ENCODE measurements at places on chromosomes 16 and 17.

DNA sequence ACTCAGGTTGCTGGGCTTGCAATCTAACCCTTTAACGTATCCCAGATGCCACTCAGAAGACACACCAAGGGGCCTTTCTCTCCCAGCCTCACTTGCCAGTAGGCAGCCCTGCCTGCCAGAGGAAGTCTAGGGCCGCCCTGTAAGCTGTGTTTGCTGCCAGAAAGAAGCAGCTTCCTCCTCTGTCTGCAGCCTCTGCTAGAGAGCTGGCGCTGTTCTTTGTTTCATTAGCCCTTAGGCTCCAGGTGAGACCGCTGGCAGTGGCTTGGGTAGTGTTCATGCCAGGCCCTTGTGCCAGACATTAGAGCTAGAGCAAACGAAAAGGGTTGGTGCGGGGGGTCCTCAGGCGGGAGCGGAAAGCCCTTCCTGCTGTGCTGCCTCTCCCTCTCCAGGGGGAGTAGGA is 8.9 kb downstream of the CTRL start:
- no peak for DNase-seq

GRCh38 chr16:83936581-83937165 is 16.4 kb upstream of the OSGIN1 start:
- no peak for DNase-seq

DNA sequence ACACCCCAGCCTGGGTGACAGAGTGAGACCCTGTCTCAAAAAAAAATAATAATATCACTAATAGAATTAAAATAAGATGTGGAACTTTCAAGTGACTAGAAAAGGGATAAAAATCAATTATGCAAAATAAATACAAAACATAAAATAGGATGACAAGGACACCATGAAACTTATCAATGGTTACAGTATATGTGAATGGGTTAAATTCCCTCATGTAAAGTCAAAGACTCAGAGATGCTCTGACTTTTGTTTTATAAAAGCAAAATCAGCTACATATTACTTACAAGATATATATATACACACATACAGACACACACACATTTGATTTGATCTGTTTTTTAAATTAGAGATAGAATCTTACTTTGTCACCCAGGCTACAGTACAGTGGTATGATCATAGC is 33.5 kb upstream of the SCNN1B start:
- DNase-seq = no peak

DNA sequence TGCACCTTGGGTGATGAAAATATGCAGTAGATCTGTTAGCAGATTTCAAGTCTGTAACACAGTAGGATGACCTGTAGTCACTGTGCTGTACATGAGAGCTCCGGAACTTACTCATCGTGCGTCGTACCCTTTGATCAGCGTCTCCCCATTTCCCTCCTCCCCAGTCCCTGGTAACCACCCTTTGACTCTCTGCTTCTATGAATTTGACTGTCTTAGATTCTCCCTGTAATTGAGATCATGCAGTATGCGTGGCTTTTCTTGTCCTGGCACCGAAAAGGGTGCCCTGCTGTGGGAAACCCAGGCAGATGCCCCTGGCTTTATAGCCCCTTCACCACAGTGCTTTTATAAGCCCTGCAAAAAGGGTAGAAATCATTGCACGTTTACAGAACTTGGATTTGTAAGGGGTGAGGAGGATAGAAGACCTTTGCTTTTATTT is 20.5 kb downstream of the CLEC16A start:
- DNase-seq = no peak

GRCh38 chr17:76397687-76398522 is 13.5 kb downstream of the SPHK1 start:
- peak; percentile 76 for DNase-seq

- no peak for DNase-seq
These were observed 40.2 kb downstream of the BCAS3 start for GRCh38 chr17:60717814-60718213.

DNA sequence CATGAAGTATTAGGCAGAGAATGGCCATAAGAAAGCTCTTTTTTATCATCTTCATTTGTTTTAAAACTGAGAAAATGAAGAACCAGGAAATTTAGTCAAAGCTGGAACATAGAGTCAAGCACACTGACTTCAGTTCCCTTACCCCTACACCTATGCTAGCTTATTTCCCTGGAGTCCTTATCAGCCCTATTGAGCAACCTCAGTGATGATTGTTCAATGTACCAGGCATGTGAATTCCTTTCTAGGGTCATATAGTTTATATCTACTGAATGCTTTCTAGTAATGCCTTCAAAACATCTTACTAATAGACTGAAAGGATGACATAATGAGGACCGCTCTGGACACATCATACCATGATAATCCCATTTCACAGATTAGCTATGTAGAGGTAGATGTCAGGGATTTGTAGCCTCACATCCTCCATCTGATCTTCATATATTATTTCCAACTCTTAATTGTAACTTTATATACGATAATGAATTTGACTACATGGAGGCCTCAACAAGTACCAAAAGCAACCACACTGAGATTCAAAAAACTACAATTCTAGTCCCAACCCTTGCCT is 460.4 kb upstream of the DYNLRB2 start:
- no peak for DNase-seq

DNA sequence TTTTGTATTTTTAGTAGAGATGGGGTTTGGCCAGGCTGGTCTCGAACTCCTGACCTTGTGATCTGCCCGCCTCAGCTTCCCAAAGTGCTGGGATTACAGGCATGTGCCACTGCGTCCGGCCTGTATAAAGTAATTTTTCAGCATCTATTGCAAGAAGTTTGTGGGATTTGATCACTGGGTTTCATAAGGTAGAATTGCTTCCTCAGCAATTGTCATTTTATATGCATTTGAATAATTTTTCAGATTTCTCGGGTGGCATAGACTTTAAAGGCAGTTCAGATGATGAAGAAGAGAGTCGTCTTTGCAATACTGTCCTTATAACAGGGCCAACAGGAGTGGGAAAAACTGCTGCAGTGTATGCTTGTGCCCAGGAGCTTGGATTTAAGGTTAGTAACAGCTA is 37.0 kb downstream of the TEFM start:
- DNase-seq = no peak

GRCh38 chr16:50365791-50366575 is 2.8 kb downstream of the BRD7 start:
- DNase-seq = no peak

GRCh38 chr17:31807846-31808245 is 51.2 kb downstream of the COPRS start:
- no peak for DNase-seq

GRCh38 chr17:77657839-77658238 is 300.7 kb upstream of the TNRC6C start:
- DNase-seq = no peak

- no peak for DNase-seq
These were observed 5.4 kb downstream of the SPATA2L start for GRCh38 chr16:89695875-89696669.

- no peak for DNase-seq
These were observed 23.6 kb downstream of the MILR1 start for GRCh38 chr17:64472564-64472963.

GRCh38 chr17:73096866-73097265 is 4.4 kb upstream of the SLC39A11 start:
- no peak for DNase-seq

GRCh38 chr17:51500454-51500853 is 240.1 kb downstream of the UTP18 start:
- DNase-seq = no peak

DNA sequence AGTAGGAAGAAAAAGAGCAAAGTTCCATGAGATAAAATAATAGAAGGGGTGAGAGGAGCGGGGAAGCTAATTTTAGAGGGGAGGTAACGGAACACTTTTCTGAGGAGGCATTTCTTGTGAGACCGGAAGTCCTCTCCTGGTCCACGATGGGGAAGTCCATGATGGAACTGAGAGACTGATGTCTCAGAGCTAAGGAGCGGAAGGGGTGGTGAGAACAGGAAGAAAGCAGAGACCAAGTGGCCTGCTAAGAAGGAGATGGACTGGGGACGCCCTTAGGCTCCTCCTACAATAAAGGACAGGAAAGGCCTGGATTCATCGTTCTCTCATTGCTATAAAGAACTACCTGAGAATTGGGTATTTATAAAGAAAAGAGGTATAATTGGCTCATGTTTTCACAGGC is 59.4 kb downstream of the ADAMTS18 start:
- no peak for DNase-seq

GRCh38 chr17:79002291-79002690 is 7.3 kb downstream of the CANT1 start:
- no peak for DNase-seq

DNA sequence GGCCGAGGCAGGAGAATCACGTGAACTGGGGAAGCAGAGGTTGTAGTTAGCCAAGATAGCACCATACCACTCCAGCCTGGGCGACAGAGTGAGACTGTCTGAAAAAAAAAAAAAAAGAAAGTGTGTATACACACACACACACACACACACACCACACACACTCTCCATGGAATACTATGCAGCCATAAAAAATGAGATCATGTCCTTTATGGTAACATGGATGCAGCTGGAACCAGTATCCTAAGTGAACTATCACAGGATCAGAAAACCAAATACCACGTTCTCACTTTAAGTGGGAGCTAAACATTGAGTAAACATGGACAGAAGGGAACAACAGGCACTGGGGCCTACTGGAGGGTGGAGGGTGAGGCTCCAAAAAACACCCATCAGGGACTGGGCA is 16.7 kb downstream of the NDUFAB1 start:
- no peak for DNase-seq

GRCh38 chr17:42850954-42851353 is at the start of gene AOC3:
TSS of gene AOC3 (plus strand) at chr17:42851199. CDS start at chr17:42851344, 145 bp downstream.
- DNase-seq = no peak

DNA sequence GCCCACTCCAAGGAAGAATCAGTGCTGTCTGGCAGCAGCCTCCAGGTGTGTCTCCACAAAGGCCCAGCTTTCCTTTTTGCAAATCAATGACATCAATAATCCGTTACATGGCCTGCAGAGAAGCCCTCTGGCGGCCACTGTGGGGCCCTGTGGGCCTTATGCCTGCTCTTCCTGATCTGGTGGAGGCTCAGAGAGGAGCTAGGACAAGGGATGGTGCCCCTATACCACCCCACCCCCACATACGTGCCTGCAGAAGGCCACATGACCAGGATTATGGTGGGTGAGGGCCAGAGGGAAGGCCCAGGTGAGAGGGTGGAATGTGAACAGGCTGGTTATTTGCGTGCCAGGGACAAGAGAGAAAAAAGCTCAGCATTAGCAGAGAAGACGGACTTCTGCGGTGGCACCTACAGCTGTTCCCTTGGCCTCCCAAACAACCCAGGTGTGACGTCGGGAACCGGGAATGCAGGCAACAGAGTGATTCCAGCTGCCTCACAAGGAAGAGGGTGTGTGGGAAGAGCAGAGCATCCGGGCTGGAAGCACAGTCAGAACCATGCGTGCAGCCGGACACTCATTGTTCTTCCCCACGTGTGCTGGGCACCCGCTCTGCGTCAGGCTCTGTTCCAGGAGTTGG is 22.5 kb downstream of the EIF4A3 start:
- no peak for DNase-seq

DNA sequence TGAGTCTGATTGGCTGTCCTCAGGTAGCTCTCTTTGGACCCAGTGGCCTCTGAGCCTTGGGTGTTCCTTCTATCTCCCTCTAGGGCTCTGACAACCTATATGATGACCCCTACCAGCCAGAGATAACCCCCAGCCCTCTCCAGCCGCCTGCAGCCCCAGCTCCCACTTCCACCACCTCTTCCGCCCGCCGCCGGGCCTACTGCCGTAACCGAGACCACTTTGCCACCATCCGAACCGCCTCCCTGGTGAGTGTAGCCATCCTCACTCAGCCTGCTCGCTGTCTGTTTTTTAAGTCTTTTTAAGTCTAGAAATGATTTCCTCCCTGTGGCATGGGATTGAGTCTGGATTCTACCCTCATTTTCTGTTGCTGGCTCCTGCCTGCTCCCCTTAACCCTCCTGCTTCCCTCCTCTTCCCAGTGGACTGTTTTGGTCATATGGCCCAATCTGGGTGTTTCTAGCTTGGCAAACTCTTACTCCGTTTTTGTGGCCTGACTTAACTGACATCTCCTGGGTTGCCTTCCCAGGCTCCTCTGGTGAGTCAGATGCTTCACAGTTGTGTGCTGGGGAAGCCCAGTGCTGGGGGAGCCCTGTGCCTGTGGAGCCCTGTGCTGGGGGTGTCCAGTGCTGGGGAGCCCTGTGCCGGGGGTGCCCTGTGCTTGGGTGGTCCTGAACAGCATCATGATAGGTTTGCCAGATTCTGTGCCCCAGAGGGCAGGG is 9.9 kb downstream of the TAOK2 start:
- no peak for DNase-seq

DNA sequence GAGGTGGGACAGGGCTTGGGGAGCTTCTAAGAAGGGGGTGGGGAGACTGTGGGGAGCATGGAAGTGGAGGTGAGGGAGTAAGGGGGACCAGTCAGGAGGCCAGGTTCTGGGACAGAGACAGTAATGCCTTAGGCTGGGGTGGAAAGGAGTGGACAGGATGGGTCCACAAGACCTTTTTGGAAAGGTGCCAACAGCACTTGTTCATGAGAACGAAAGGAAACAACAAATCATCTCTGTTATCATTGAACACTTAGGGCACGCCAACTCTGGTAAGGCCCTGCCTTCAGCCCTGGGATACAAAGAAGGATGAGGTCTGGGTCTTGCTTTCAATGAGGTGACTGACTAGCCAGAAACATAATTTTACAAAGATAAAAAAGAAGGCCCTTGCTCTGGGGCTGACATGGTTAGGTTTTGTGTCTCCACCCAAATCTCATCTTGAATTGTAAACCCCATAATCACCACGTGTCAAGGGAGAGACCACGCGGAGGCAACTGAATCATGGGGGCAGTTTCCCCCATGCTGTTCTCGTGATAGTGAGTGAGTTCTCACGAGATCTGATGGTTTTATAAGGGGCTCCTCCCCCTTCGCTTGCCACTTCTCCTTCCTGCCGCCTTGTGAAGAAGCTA is 113.8 kb downstream of the SLC39A11 start:
- no peak for DNase-seq

DNA sequence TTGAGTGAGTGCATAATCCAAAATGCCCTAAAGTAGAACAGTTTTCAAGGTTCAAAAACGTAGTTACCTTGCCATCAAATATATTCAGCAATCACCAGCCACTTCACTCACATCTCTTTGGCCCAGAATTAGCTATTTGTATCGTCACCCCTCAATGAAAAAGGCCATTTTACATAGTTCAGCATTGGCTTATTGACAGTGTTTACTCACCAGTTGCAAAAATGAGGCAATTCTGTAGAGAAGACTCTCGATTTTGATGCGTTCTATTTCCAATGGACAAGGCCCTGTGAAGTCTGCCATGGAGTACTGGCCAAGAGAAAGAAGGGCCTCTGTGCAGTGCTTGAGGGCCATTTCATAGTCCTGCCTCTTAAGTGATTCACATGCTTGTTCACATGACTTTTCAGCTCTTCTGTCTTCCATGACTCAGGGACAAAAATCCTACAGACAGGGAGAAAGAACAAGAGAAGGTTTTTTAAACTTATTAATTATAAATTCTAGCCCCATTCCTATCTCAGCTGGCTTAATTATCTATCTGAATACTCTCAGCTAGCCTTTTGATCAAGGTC is 26.5 kb downstream of the HELZ start:
- no peak for DNase-seq

Measured in activated naive CD8-positive, alpha-beta T cell treated with anti-CD3 and anti-CD28 coated beads for 36 hours (primary cell).